ENCODE measurements at places on chromosomes 11 and 22.
A peak's percentile ranks its signal among the peaks of the same experiment; 100 is the strongest.

GRCh38 chr11:40924915-40925314 is 534.5 kb downstream of the LRRC4C start:
- no peak for DNase-seq

DNA sequence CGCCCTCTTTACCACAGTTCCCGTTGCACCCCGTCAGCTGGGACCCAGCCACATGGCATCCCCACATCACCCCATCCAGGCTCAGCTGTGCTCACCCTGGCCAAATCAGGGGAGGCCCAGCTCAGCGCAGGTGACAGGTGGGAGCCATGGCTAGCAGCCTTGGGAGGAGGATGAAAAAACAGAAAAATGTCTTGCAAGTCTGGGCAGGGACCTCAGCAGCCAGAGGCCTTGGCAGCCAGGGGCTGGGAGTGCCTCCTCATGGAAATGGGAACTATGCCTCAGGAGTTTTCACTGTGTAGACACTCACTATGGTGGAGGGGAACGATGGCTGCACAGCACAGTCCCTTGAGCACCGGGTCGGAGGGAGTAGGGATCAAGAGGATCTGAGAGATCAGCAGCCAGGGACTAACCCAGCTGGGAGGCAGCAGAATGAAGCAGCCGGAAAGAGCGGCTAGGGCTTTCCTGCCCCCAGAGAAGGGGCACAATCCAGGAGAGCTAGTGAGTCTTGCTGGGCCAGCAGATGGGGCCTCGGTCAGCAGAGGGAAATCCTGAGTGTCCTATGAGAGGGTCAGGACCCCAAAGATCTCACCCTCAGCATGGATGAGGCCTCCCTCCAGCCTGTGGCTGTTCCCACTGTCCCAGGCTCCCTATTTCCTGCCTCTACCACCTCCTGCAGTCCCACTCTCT is 6.2 kb upstream of the FTH1 start:
- no peak for DNase-seq

- no peak for DNase-seq
These were observed 97.5 kb upstream of the CCDC179 start for GRCh38 chr11:22957786-22958185.

DNA sequence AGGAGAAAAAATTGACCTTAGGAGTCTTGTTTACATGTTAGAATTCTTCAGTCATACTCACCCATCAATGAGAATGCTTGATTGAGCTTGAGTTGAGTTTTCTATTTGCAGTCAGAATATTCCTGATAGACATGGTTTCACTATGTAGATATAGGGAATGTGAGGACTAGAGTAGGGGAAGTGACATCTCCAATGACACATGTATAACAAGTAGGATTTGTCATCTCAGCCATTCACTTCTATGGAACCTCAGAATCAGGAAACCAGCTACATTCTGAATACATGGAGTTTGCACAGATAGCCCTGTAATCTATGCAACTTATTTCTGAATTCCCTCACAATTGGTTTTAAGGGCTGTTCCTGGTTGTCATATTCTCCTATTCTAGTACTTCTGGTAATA is 20.1 kb upstream of the OR9Q1 start:
- no peak for DNase-seq

DNA sequence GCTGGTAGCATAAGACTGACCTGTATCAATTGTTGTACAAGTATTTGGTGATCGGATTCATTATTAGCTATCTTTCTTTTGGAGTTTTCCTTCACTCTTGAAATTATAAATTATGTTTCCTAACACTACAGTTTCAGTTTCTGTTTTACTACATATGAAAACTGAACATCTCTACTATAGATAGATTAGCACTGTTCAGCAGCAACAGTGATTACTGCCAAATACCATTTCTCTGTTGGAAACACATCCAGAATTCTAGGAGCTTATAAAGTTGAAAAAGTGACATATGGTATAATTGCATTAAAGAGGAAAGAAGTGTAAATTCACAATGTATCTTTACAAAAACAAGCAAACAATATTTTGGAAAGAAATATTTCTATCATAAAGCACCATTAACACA is 118.5 kb upstream of the GRIA4 start:
- DNase-seq = no peak

- no peak for DNase-seq
These were observed 42.7 kb downstream of the OR5B17 start for GRCh38 chr11:58316142-58316541.

- no peak for DNase-seq
These were observed 24.3 kb upstream of the VWA5A start for GRCh38 chr11:124090996-124091395.

DNA sequence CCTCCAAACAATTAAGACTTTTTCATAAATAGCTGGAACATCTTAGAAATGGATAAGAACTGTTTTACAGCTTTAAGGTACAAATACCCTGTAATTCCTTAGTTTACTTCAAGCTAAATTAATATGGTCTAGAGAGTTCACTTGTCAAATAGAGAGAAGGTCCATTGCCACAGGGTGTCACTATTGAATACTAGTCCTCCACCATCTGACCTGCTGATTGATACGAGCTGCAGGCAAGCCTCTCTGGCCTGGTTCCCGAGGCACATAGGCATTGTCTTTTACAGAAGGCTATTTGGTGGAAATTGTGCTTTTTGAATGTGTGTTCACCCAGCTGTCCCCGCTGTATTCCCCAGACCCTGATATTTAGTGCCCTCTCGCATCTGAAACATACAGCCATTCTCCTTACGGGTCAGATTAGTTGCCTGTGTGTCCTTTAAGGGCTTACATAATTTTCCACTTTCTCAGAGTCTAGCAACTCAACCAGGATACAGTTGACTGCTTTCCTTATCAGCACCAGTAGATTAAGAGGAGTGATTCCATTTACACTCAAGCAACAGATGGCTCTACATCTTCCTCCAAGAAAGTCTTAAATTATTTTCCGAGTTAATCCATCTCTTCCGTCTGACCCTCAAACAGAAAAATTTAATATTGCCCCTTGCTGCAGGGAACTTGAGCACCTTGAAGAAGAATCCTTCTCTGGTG is 788.8 kb upstream of the FAT3 start:
- DNase-seq = no peak

GRCh38 chr11:122933416-122933815 is 48.2 kb downstream of the BSX start:
- DNase-seq = no peak

- no peak for DNase-seq
These were observed 54.1 kb downstream of the GRIK4 start for GRCh38 chr11:120565466-120566155.

GRCh38 chr22:38214302-38215056 is 12.7 kb downstream of the MAFF start:
- peak; percentile 50 for DNase-seq

DNA sequence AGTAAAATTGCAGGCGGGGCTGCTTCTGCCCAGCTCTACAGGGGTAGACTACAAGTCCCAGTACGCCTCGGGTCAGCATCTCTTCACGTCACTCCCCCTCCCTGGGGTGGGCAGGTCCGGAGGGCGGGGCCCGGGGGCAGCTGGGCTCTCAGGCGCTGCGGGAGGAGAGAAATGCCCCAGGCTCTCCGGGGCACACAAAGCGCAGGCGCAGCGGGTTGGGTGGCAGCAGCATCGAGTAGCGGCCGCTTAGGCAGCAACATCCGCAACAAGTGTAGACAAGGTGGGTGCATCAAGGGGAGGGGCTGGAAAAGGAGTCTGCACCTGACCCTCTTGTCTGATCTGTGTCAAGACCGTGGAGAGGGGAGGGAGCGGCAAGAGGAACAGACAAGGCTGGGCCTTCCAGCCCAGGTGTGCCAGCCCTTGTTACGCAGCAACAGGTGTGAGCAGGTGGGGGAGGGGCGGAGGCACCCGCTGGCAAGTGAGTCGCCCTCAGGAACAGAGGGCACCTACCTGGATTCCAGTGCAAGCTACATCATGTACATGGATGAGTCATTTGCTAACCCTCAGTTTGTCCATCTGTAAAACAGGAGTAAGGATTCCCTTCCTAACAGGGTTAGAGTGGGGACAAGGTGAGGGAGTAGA is 1.2 kb downstream of the PLEKHB1 start:
- peak; percentile 88 for DNase-seq

DNA sequence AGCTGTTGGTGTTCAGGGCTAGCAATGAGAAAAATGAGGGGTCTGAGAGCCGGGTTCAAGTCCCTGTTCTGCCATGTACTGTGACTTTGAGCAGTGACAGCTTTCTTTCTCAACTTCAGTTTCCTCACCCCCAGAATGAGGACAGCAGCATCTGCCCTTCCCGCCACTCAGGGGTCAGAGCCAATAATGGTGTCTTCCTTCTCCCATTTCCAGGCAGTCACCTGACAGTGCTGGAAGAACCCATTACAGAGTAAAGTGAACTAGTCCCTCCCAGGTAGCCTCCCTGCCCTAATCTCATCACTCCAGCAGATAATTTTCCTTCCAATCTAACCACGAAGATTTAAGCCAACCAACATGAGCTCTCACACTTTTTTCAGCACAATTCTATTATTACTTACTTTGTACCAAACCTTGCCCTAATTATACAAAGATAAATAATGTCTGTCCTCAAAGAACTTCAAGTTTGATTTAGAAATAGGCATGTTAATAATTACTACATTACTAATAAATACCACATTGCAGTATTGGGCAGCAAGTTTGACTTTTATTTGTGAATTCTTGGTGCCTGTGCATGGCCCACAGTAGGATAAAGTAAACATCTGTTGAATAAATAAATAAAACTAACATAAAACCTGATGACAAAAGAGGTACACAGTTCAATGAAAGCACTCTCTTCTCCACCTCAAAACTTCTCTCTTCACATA is 61.0 kb downstream of the SERGEF start:
- DNase-seq = no peak

- no peak for DNase-seq
These were observed 1.2 kb upstream of the CCDC86 start for GRCh38 chr11:60840470-60841430.

GRCh38 chr11:27976262-27976661 is 131.7 kb downstream of the KIF18A start:
- no peak for DNase-seq

DNA sequence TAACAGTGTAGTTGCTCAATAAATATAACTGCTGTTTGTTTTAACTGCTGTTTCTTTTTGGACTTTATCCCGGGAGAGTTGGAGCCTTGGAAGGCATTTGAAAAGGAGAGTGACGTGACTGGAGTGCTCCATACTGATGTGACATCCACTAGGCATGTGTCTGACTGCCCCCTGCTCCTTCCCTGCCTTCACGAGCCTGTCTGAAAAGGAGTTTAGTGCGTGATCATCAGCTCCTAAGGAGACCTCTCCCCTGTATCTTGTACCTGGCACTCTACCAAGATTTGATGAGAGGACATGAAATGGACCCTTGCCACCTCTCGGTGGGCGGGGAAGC is 22.9 kb downstream of the ZBTB16 start:
- no peak for DNase-seq

DNA sequence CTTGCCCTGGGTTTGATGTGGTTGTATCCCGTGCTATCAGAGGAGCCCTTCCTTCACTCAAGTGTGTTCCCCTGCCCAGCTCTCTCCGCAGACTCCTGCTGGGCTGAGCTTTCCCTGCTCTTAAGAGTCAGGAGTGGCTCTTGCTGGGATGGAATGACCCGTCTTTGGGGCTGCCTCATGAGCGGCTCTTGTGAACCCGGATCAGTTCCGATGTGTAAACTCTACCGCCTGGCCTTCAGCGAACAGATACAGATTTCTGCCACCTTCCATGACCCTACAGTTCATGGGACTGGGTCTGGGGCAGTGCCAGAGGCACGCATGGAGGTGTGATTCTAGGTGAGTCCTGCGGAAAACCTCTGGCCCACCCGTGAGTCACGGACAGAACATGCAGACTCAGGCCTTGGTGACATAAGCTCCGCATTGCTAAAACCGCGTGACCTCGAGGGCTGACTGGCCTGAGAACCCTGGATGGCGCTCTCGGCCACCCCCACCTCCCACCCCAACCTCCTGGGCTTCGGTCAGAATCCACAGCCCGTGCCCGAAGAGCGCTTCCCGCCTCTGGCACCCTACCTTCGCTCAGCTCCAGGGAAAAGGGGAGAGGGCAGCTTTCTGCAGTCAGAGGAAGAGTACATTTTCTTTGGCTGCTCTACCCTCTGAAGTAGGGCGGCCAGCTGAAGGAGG is 1.3 kb upstream of the ZBTB16 start:
- DNase-seq = no peak

GRCh38 chr22:40363059-40363458 is 7.3 kb upstream of the SGSM3 start:
- DNase-seq = no peak

DNA sequence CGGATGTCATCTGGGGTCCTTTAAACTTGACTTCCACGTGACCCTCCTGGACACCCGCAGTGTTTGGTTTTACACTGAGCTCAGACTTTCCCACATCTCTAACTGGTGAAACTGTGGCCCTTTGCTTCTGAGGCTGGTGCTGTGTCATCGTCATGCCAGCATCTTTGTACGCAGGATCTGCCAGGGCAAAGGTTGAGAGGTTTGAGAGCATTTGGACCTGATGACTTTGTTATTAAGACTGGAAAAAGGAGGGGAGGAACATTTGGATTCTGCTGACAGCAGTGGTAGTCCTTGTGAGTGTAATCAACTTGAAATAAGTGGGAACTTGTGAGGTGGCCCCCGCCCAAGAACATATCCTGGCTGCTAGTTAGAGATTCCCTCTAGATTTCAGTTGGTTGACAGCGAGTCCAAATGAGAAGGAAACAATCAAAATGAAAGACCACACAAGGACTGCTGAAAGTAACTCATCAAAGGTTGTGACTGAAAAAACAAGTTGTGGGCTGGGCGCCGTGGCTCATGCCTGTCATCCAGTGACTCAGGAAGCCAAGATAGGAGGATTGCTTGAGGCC is 102.5 kb downstream of the KIAA1671 start:
- DNase-seq = no peak

- no peak for DNase-seq
These were observed 7.2 kb upstream of the SELENOO start for GRCh38 chr22:50193621-50194020.

- no peak for DNase-seq
These were observed 417 bp downstream of the HNRNPUL2 start for GRCh38 chr11:62726915-62727164.

DNA sequence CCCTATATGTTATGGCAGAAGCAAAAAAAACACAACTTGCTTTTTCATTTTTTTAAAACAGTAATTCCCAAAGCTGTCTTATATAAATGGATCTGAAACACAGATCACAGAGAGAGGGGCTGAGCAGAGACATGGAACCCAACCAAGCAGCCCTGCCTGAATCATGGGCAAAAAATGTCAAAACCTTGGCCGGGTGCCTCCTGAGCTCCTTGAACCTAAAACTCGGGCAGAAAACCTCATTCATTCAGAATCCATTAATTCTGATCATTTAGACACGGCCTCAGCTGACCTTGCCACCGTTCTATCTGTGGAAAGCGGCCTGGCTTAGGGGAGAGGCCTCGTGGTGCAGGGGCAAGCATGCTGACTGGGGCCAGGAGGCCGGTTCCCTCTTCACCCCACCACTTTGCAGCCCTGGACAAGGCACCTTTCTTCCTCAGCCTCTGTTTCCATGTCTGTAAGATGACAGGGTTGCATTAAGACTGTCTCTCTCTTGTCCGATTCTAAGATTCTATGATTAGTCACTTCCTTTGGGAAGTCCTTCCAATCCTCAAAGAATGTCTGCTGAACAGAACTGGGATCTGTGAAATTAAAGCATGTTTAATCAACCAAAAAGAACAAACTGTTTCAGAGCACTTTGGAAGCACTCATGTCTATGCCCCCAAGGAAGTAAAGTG is 26.0 kb downstream of the TENM4 start:
- DNase-seq = no peak

GRCh38 chr11:132037467-132037862 is 667.0 kb downstream of the NTM start:
- no peak for DNase-seq
